IMR-90 (cell line): ENCODE measurements at places on chromosomes 7 and 10. TPM values are rescaled to one million over a fixed set of nuclear protein-coding genes. Genes with fewer than 3 reads are reported as not detected.
A peak's percentile ranks its signal among the peaks of the same experiment; 100 is the strongest.

Gene TMED4
- polyA plus RNA-seq: 57.3 and 58.6 TPM in 2 replicates

GRCh38 chr7:96219378-96220130 lies 102.3 kb downstream of the SLC25A13 start:
- DNase-seq: peak; percentile 60

DNA sequence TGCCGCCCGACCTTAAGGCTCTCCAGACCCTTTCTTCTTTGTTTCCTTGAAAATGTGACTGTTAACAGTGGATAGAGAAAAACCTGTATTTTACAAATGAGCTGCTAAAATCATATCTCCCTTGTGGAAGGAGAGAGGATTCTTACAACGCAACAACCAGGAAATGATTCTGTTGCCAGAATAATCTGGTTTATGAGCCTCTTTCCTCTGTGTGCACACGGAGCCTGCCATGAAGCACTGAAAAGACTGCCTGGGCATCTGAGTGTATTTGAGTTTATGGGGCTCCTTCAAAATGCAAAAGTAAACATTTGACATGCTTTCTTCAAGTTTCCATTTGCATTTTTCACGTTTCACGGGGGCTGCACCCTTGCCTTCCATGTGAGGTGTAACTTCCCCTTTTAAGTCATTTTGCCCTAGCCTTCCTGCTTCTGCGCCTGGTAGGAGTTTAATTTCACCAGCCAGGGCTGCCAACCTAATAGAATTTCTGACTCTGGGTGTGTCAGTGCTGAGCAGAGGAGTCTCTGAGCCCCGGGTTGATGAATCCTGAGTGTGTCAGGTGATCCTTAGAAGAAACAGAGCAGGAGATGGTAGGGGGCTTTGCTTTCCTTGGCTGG lies 101.2 kb downstream of the GRB10 start:
- DNase-seq: no peak

- DNase-seq: no peak
Observed at GRCh38 chr10:58382489-58382995, 2.7 kb upstream of the TFAM start.

DNA sequence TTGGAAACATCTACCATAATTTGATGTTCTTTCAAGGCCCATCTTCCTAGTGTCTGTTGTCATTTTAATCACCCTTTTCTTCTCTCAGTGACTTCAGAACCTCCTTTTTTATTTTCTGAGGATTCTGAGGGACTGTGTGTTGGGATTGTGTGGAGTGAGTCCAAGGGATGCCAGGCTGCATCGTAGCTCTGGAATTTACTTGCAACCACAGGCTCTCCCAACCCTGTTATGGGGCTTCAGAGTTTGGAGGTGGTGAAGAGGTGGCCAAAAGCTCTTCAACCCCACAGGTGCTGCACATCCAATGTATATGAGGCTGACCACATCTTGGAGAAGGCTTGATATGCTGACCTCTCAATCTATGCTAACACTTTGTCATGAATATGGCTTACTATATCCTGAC lies 79.5 kb upstream of the GPR141 start:
- no peak for DNase-seq

Gene FAM25C
- not detected in 2 replicates for polyA plus RNA-seq

DNA sequence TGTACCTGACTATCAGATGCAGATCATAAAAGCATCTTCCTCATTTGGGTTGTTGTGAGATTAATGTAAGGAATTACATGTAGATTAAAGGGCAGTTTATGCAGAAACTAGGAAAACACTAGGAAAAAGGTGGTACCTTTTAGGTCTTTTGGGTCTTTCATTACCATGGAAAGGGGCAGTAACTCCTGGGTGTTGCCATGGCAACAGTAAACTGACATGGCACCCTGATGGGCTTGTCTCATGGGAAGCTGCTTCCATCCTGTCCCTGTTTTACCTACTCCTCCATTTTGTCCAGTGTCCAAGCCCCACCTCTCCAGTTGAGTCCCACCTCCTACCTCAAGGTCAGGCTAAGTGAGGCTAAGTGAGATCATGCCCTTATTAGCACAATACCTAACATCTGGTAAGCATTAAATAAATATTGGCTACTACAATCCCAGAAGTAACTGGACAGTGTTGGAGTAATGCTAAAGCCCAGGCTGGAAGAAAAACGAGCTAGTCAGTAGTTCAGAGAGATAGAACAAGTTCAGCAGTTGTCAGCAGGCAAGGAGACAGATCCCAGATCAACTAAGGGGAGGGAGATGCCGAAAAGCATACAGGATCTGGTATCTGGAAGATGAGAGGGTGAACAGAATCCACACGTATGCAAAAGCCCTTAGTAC lies 240.0 kb upstream of the AUTS2 start:
- DNase-seq: no peak

Gene RBP3
- polyA plus RNA-seq: not detected in 2 replicates

- DNase-seq: no peak
Observed at GRCh38 chr7:92854501-92855238, 18.3 kb upstream of the CDK6 start.

Gene GPR15LG
- not detected in 2 replicates for polyA plus RNA-seq

Gene CFTR
- polyA plus RNA-seq: 0.21 TPM in 1 of 2 replicates, not detected in the other

Gene BRAT1
- polyA plus RNA-seq: 21.9 and 27.5 TPM in 2 replicates

GRCh38 chr10:88820748-88821401 lies 18.3 kb downstream of the LIPM start:
- DNase-seq: peak; percentile 73

DNA sequence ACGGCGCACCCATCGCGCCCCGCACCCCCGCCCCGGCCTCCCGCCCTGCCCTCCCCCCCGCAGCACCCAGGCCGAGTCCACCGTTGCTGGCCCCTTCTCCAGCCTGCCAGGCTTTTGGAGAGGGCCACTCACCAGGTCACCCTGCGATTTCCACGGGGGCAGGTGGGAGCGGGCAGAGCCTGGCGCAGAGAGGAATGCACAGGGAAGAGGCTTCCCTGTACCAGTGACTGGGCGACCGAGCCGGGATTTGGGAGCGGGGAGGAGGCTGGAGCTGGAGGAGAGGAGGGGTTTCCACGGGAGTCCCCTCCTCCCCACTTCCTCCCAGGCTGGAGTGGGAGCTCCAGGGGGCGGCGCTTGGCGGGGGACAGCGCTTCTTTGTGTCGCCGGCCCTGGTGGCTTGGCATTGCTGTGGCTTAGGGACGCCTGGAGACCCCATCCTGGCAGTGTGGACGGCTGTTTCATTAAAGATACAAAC lies 19.3 kb downstream of the TCAF1 start:
- peak; percentile 56 for DNase-seq

DNA sequence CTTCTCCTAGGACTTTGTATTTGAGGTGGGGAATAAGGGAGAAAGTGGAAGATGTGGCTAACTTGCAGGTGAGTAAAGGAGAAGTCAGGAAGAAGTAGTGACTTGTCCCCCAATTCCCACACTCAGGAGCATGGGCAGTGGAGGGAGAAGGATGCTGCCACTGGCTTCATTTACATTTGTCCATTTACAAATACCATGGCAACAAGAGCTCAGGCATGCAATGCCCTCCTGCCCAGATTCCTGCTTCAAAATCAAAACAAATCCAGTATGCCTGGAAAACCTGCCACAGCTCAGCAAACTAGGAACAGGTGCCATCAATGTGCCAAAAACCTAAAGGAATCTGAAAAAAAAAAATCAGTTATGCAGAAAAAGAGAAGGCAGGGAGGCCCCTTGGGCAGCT lies 139.9 kb downstream of the KCNMA1 start:
- no peak for DNase-seq

Gene OR2A1
- polyA plus RNA-seq: not detected in 2 replicates

- DNase-seq: peak; percentile 28
Observed at GRCh38 chr10:32207544-32207943, 139.4 kb downstream of the EPC1 start.

DNA sequence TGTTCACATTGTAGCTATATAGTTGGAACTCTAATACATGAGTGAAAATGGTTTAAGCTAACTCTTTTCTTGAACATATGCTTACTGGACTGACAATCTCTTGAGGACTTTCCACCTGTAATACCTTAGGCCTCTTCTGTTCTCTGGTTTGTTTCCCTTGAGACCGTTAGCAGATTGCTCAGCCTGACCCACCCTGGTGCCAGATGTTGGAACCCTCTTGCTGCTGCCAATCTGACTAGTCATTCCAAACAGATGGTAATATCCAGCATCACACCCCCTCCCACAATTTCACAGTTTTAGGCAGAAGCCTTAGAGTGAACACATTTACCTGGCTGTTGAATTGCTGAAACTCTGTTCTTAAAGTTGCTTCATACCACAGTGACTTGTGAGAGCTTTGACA lies 18.7 kb downstream of the CALD1 start:
- no peak for DNase-seq

- no peak for DNase-seq
Observed at GRCh38 chr7:149725426-149725821, 48.0 kb downstream of the ZNF467 start.

GRCh38 chr10:106740-107139 lies 28.5 kb upstream of the ZMYND11 start:
- no peak for DNase-seq

Gene LIPJ
- not detected in 2 replicates for polyA plus RNA-seq

Gene CALY
- polyA plus RNA-seq: 0.34 and 0.62 TPM in 2 replicates

DNA sequence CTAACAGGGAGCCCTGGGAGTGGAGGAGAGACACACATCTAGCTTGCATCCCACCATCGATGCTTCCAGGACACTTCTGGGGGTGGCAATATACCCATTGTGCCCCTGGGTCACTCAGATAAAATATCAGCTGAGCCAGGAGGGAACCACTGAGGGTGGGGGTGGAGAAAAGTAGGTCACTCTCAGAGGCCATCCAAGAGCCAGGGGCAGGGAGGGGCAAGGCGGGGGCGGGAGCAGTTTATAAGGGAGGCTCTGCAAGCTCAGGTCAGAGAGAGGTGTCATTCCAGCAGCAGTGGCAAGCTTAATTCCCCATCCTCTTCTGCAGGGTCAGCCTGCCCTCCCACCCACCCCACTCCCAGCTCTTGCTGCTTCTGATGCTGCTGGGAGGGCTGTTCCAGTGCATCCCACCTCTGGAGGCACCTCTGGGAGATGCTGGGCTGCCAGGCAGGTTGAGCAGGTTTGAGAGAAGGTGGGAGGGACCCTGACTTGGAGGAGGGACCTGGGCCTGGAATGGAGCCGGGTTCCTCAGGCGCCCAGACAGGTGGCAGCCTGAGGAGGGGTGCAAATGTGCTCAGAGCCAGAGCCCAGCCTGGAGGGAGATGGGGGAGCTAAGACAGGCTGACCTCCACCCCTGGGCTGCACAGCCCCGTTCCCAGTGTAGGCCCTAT lies 20.1 kb upstream of the TLX1 start:
- DNase-seq: no peak

DNA sequence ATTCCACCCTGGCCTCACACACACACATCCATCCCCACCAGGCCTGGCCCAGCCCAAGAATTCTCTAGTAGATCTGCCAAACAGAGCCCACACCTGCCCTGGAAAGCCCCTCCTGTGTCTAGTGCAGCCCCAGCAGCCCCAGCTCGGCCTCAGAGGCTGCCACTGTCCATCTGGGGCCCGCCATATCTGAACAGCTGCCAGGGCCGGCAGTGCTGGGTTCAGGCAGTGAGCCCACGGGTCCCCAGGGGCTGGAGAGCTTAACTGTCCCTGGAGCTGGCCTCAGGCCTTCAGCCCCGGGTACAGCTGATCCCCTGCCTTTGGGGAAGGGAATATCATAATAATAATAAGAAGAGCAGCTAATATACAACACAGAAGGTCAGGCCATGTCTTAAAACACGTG lies 574 bp downstream of the MYL10 start:
- no peak for DNase-seq

- DNase-seq: no peak
Observed at GRCh38 chr7:1926908-1927306, 256.8 kb downstream of the ELFN1 start.

GRCh38 chr7:31327071-31327470 lies 13.5 kb downstream of the NEUROD6 start:
- DNase-seq: peak; percentile 10

DNA sequence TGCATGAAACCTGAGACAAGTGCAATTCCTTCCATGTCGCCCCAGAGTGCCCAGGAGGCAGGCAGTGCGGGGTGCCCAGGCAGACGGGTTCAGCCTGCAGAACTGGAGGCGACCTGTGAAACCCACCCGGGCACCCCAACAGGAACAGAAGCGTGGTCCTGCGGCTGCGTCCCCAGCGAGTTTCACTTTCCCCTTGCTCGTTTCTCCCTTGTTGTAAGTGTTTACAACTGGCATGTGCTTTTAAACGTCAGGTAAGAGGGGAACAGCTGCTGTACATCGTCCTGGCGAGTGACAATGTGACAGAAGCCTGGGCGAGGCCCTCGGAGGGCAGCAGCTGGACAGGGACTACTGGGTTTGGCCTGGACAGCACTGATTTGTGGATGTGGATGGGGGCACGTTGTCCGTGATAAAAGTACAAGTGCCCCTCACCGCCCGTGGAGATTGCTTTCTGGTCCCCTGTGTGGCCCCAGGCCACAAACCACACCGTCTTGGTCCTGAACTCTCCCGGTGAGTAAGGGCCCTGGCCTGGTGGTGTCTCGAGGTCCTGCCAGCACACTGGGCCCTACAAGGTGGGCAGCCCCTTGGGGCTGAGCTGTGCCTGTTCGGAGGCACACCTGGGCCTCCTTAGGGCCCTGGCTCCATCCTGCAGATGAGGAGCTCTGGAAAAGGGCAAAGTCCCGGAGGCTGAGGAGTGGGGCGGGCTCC lies 4.0 kb downstream of the VENTX start:
- no peak for DNase-seq

DNA sequence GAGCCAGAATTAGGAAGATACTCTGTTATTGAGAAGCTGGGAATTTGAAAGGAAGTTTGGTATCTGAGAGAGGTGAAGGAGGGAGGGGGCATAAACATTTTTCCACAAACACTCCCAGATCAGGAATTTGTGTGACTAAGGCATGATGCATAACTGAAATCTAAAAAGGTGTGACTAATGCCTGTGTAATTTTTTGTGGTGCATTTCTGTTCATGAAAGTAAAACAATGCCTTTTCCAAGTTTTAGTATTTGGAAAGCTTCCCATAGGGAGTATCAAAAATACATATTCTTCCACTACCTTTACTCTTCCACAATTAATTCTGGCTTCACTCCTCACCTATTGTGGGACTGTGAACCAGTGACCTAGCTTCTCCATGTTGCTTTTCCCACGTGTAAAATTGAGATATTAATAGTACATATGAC lies 56.4 kb upstream of the CAV2 start:
- peak; percentile 97 for DNase-seq

- no peak for DNase-seq
Observed at GRCh38 chr7:106482091-106482490, 178.9 kb downstream of the CCDC71L start.

- peak; percentile 15 for DNase-seq
Observed at GRCh38 chr7:114857605-114858004, 64.3 kb upstream of the MDFIC start.

Gene MMD2
- not detected in 2 replicates for polyA plus RNA-seq

- DNase-seq: peak; percentile 100
Observed at GRCh38 chr10:3095373-3096139, 28.2 kb downstream of the PFKP start.

- DNase-seq: peak; percentile 79
Observed at GRCh38 chr7:24851786-24852185, 94.5 kb upstream of the GSDME start.
